Left kidney (tissue), 8 donors: ENCODE measurements at places on chromosomes 2 and 18. TPM values are rescaled to one million over a fixed set of nuclear protein-coding genes. Genes with fewer than 3 reads are reported as not detected.

OTX1 gene
- polyA plus RNA-seq, result not detected

GLB1L gene
- 28.7 TPM for polyA plus RNA-seq

BUB1 gene
- polyA plus RNA-seq, result 34.9 TPM

INHBB gene
- polyA plus RNA-seq, result not detected

TNFRSF11A gene
- polyA plus RNA-seq, result 2.8 TPM

CASP8 gene
- 16.9 TPM for polyA plus RNA-seq

KLHL41 gene
- polyA plus RNA-seq, result 1.9 TPM

CNRIP1 gene
- 21.5 TPM for polyA plus RNA-seq

B3GNT7 gene
- polyA plus RNA-seq, result 3.1 TPM

KCNG3 gene
- 1.1 TPM for polyA plus RNA-seq

ADAM23 gene
- 6.9 TPM for polyA plus RNA-seq

UPP2 gene
- 11.2 TPM for polyA plus RNA-seq

KIF5C gene
- 5.5 TPM for polyA plus RNA-seq

SLC4A5 gene
- 3.7 TPM for polyA plus RNA-seq

MYOM1 gene
- 8.3 TPM for polyA plus RNA-seq

KLHL29 gene
- polyA plus RNA-seq, result 11.9 TPM

C2orf80 gene
- 0.25 TPM for polyA plus RNA-seq

ALK gene
- 0.55 TPM for polyA plus RNA-seq

UGT1A10 gene
- not detected for polyA plus RNA-seq

ADD2 gene
- polyA plus RNA-seq, result 6.0 TPM

SCG2 gene
- polyA plus RNA-seq, result 0.75 TPM

PIEZO2 gene
- 23.7 TPM for polyA plus RNA-seq

FBXO36 gene
- polyA plus RNA-seq, result 7.6 TPM

CPO gene
- polyA plus RNA-seq, result 1.7 TPM

SETBP1 gene
- 35.3 TPM for polyA plus RNA-seq

ATF2 gene
- 75.5 TPM for polyA plus RNA-seq

ST3GAL5 gene
- 14.7 TPM for polyA plus RNA-seq

WDR35 gene
- polyA plus RNA-seq, result 43.1 TPM

POTEJ gene
- polyA plus RNA-seq, result not detected

LBX2 gene
- 3.1 TPM for polyA plus RNA-seq

PLGLB1 gene
- 27.6 TPM for polyA plus RNA-seq

REG1A gene
- not detected for polyA plus RNA-seq

ANKMY1 gene
- polyA plus RNA-seq, result 13.5 TPM

RIT2 gene
- polyA plus RNA-seq, result 0.13 TPM

THSD7B gene
- 5.4 TPM for polyA plus RNA-seq

FSHR gene
- polyA plus RNA-seq, result not detected

MALL gene
- polyA plus RNA-seq, result 15.2 TPM

MYCN gene
- polyA plus RNA-seq, result 34.9 TPM

CYP27A1 gene
- 49.7 TPM for polyA plus RNA-seq

RASGRP3 gene
- 19.6 TPM for polyA plus RNA-seq

TPO gene
- 0.20 TPM for polyA plus RNA-seq

METAP1D gene
- polyA plus RNA-seq, result 25.8 TPM

CCDC88A gene
- polyA plus RNA-seq, result 95.7 TPM

IL1RL2 gene
- 1.4 TPM for polyA plus RNA-seq

DLX2 gene
- polyA plus RNA-seq, result not detected
